SK-N-DZ (cell line): ENCODE measurements at places on chromosomes 3 and 15.

- no peak for DNase-seq
Observed at GRCh38 chr3:126202276-126202675, 21.9 kb upstream of the ALDH1L1 start.

- DNase-seq: no peak
Observed at GRCh38 chr3:141320399-141321108, 47.8 kb upstream of the ZBTB38 start.

GRCh38 chr3:157157836-157158235 lies 2.1 kb downstream of the CCNL1 start:
- DNase-seq: no peak

DNA sequence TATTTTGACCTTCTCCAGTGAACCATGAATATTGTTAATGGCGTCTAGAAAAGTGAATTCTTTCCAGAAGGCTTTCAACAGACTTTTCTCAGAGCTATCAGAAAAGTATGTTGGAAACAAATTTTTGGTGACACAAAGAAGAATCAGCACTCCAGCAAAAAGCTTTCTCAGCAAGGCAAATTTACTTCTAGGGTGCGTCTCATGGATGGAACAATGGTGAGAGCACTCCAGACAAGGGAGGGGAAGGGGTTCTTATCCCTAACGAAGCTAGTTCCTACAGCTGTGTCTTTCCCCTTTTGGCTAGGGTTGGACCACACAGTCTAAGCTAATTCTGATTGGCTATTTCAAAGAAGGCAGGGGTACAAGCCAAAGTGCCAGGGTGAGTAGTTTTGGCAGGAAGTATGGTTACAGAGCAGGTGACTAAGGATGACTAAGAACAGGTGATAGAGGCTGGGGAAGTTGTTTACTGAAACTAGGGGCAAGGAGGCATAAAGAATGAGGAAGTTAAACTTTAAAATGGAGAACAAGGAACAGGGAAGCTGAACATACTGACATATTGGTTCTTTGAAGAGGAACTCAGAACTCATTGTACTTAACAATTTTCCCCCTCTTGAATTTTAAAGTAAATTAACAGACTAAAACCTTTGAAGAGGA lies 959.8 kb downstream of the NAALADL2 start:
- no peak for DNase-seq

GRCh38 chr15:101250873-101251829 lies 697 bp downstream of the CHSY1 start:
- no peak for DNase-seq

DNA sequence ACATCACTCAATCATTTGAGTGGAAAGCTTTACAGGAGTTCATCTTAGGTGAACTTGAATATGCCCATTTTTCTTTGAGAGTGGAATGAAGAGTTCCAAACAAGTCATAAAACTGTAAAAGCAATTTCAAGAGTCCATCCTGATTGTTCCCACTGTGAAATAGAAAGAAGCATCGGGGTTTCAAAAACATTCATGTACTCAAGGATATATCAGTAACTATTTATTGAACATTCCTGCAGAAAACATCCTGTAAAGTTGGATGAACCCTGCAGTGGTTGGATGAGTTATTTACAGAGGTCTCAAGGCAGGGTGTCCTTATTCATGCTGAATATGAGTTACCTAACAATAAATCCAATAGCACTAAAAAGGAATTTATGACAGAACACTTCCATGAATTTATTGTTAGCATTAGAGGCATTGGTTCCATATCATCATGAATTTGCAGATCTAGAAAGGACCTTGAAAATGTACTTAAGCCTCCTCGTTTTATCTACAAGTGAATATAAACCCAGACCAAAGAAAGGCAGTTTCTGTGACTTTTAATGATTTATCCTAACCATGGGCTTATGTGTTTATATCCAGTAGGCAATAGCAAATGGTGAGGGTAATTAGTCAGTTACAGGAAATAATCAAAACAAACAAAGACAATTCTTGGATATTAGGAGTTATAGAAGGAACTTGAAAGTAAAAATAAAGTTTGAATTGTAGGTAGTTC lies 361.9 kb upstream of the KCNMB2 start:
- DNase-seq: no peak

- DNase-seq: no peak
Observed at GRCh38 chr15:92582206-92582605, 73.4 kb downstream of the FAM174B start.

GRCh38 chr3:31777092-31777491 lies 204.0 kb downstream of the OSBPL10 start:
- DNase-seq: no peak

GRCh38 chr3:9390265-9390888 lies 7.0 kb upstream of the SETD5 start:
- no peak for DNase-seq

DNA sequence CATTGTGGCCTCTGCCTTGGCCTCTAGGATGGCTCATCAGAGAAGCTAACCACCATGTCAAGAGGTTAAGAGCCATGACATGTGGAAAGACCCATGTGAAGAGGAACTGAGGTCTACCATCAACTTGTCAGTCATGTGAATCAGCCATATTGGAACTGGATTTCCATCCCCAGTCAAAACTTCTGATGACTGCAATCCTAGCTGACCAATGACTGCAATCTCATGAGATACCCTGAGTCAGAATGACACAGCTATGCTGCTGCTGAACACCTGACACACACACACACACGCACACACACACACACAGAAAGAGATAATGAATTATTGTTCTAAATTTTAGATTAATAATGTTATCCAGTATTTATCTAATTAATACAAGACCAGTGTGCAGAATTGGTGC lies 337.5 kb upstream of the LMCD1 start:
- DNase-seq: no peak

GRCh38 chr3:172376881-172377280 lies 71.4 kb downstream of the GHSR start:
- DNase-seq: no peak

GRCh38 chr3:129440618-129441190 lies 680 bp downstream of the IFT122 start:
- no peak for DNase-seq

- no peak for DNase-seq
Observed at GRCh38 chr15:68199340-68199739, 5.8 kb downstream of the CALML4 start.

- no peak for DNase-seq
Observed at GRCh38 chr3:99545941-99546580, 92.3 kb upstream of the COL8A1 start.
